ENCODE measurements at places on chromosomes 6 and 20.

- no peak for DNase-seq
Observed at GRCh38 chr6:61649845-61650244, 636.2 kb downstream of the KHDRBS2 start.

- DNase-seq, result no peak
Observed at GRCh38 chr6:105177556-105177955, 2.3 kb downstream of the POPDC3 start.

DNA sequence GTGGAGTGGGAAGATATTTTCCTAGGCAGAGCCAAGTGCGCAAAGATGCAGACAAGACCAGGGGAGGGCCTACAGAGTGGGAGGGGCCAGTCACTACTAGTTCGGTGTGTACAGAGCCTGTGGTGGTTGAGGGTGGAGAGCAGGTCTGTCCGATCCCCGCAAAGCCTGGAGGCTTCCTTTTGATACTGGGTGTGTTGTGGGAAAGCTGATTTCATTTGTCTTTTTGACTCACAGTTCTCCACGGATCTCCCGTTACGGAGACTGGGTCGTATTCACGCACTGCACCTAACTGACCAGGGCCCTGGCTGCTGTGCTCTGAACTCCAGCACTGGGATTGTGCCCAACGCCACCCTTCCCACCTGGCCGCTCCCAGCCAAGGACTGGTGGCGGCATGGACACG lies 1.4 kb upstream of the TIAM2 start:
- DNase-seq, result no peak

DNA sequence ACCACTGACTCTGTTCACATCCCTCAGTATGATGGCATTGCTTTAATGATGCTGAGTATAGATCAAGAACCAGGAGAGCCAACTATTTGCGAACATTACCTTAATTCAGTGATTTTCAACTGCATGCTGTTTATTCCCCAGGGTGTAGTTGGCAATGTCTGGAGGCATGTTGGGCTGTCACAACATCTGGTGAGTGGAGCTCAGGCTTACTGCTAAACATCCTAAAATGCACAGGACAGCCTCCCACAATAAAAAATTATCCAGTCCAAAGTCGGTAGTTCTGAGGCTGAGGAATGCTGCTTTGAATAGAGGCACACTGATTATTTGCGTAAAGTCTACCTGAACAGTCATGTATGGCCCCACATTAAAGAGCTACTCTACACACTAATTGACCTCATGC lies 94.8 kb upstream of the OPRM1 start:
- DNase-seq, result no peak

DNA sequence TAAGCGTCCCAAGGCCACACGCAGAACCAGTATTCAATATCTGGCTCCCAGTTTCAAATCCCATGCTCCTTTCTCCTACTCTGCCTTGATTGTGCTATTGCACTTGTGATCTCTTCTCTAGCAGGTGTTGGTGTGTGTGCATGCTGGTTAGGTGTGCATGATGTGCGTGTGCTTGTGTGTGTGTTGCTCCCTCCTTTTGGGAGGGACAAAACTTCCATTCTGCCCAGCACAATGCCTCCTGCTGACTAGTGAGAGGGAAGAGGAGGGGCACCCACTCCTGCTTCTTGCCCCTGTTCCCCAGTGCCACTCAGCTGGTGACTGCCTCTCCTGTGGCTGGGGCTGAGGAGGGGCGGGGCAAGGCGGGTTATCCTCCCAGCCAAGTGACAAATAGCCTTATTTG lies 19.7 kb downstream of the CD40 start:
- no peak for DNase-seq

DNA sequence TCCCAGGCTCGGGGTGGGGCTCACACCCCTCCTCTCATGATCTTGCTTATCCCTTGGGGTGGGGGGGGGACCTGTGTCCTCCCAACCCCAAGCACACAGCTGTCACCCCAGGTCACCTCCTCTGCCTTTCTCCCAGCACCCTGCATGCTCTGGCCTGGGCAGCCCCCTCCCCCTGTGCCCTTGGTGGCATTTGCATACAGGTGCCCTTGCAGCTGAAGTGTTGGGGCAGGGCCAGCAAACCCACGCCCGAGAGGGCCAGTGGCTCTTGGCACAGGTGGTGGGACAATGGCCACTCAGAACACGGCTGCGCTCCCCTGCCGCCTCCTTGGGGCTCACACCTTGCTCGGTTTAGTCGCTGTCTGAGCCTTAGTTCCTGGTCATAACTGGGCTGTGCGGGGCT lies 11.3 kb upstream of the MYT1 start:
- DNase-seq, result no peak

DNA sequence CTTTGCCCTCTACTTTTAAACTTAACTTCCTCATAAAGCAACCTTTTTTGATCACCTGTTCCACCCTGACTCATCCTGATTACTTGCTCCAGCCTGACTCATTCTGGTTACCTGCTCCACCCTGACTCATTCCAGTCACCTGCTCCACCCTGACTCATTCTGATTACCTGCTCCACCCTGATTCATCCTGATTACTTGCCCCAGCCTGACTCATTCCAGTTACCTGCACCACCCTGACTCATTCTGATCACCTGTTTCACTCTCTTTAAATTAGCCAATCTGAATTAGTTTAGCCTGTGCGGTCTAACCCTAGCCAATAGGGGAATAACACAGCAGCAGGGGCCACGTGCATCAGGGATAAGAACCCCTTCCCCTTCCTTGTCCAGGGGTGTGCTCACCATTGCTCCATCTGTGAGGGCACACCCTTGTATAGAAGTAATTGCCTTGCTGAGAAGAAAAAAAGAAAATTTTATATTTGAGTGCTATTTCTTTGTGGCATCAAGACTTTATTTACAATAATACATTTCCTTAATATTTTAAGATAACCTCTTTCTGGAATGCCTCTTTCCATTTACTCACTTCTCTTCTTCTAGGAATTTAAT lies 17.9 kb downstream of the HLA-G start:
- no peak for DNase-seq

DNA sequence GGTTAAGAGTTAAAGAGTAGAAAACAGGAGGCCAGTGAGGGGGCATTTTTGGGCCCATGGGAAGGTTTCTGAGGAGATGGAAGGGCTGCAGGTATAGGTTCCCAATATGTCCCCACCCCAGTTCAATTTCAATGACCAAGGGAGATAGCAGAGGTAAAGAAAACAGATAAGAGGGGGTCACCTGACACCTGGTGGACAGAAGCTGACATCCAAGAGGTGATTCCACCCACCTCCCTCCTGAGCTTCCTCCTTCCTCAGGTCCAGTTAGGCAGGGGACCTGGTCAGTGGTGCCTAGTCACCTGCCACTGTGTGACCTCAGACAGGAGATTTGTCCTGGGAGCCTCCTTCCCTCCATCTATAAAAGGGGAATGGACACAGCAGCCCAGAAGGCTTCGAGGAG lies 29.5 kb upstream of the MAS1L start:
- DNase-seq, result no peak

GRCh38 chr6:63802606-63803206 lies 167.1 kb downstream of the PHF3 start:
- DNase-seq, result no peak

- DNase-seq, result peak; percentile 33
Observed at GRCh38 chr6:4355241-4355640, 219.9 kb upstream of the ECI2 start.

- DNase-seq, result no peak
Observed at GRCh38 chr6:108363113-108363512, 68.3 kb downstream of the AFG1L start.

DNA sequence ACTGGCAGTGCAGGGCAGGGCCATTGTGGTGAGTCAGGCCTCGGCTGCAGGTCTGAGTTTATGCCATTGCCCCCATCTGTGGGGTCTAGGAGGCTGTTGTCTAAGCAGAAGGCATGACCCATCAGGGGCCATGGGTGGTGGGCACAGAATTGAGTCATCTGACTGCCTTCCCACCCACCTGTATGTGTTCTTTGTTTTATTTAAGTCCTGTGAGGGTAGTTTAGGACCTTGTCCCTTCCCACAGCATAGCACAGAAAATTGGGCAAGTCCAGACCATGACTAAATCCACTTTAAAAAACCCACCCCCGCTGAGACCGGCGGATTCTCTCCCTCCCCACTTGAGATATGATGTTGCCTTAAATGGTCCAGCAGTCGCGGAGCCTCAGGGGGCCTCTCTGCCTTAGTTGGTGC lies 40.3 kb downstream of the ERMARD start:
- no peak for DNase-seq

DNA sequence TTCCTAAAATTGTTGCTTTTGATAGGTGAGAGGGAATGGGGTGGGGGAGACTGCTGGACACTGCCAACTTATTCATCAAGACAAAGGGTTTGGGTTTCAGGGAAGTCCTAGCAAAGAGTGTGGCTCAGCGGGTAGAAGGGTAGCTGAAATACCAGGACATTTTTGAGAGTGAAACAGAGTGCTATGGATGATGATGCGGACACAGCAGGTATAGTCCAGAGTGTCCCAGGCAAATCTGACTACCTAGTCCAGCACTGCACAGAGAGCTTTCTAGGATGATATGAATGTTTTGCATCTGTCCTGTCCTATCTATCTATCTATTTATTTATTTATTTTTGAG lies 154.3 kb downstream of the BCAS1 start:
- no peak for DNase-seq

- DNase-seq, result no peak
Observed at GRCh38 chr6:37168811-37169495, 999 bp upstream of the PIM1 start.

DNA sequence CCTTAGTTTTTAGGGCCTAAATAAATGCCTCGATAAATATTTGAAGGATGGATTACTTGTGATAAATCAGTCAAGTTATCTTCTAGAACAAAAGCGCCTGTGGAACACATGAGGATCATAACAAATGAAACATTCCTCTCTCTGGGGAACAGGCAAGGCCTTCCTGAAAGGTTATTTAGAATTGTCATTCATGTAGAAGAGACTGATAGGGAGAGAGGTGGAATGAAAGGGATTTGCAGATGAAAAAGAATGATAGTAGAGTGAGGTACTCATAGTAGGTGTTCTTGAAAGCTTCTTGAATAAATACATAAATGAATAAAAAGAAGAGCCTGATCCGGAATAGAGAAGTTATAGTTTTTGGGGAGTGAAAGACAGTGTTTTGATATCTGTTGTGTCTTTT lies 30.5 kb downstream of the TSPYL4 start:
- DNase-seq, result no peak

- no peak for DNase-seq
Observed at GRCh38 chr6:13827032-13827431, 12.7 kb upstream of the MCUR1 start.

DNA sequence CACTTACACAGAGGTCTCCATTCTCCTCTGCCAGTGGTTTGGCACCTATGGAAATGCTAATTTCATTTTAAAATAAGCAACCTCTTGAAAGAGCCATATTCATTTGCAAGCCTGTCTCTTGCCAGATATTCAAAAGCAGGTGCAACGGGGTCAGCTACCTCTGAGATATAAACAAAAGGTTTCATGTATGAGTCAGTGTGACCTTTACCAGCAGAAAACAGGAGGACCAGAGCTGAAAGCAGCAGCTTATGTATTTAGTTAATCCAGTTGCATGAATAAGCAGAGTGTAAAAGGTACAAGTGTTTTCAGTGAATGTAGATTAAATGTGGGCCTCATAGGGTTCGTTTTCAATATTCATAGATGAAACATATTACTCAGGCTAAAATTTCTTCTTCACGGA lies 56.0 kb downstream of the TENT5A start:
- DNase-seq, result no peak

- no peak for DNase-seq
Observed at GRCh38 chr6:106419900-106420613, 59.5 kb downstream of the CRYBG1 start.

DNA sequence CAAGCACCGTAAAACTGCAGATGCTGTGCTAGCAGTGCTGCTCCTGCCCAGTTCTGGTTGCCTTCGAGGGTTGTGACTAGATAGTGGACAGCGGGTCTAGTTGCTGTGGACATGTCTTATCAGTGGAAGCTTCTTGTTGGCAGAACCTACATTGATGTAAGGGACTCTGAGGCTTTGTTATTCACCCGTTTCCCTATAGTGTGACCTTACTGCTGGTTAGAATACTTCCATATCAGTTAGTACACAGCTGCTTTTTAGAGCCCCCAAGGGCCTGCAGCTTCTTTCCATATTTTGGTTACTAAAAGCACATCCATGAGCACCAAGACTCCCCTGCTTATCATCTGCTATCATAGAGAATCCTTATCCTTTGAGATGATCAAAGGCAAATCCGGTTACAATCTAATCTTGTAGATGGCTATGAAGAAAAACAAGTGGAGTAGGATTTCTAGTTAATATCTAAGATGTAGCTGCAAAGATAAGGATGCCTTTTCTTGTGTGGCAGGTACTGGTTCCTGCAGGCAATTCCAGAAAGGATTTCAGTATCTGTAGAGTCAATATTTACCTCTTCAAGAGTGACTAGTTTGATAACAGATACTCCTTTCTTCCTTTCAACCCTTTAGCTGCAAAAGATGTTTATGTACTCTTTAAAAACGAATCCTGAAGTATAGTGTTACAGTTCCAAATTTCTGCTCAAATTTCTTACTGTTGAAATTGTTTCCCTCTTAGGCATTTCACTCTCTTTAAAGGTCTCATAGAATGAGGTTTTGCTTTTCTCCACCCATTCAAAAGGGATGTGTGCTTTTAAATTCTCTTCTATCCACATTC lies 163.6 kb downstream of the JARID2 start:
- DNase-seq, result no peak

DNA sequence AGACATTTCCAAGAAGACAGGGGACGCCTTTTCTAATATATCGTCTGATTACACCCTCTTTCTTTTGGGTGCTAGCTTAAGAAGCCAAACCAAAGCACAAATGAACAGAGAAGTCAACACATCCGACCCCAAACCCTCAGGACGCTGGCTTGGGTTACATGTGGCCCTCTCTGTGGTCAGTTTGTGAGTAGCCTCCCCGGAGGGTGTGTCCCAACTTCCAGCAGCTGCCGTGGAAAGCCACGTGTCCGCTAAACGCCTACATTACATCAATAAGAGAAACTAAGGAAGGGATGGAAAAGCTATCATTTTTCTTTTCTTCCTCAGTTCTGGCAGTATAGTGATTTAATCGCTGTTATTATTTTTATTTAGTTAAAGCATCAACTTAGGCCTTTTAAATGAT lies 487 bp upstream of the BMP6 start:
- no peak for DNase-seq

DNA sequence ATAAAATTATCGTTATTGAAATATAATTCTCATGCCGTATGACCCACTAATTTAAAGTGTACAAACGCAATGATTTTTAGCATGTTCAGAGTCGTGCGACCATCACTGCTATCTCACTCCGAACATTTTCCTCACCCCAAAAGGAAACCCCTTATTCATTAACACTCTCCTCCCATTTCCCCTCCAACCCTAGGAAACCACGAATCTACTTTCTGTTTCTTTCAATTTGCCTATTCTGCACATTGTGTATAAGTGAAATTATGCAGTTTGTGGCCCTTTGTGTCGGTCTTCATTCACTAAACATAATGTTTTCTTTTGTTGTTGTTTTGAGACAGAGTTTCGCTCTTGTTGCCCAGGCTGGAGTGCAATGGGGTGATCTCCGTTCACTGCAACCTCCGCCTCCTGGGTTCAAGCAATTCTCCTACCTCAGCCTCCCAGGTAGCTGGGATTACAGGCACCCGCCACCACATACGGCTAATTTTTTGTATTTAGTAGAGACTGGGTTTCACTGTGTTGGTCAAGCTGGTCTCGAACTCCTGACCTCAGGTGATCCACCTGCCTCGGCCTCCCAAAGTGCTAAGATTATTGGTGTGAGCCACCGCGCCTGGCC lies 99.7 kb upstream of the ZNF217 start:
- DNase-seq, result no peak

All from GOT3 (cell line).